ENCODE measurements at places on chromosomes 7 and 10.
A peak's percentile ranks its signal among the peaks of the same experiment; 100 is the strongest.

DNA sequence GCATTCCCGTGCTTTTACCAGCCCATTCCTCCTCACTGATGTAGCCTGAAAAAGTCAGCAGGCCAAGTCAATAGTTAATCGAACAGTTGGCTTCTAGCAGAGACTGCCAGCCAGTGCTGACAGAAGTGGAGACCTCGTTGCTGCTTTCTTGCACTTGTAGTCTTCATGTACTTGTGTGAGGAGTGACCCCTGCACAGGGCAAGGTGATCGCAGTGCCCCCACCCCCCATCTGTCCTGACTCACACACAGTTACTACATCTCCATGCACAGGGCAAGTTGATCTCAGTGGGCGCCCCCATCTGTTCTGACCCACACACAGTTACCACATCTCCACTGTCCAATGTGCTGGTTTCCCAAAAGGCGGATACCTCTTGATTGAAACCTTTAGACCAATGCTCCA, 34.2 kb downstream of the C10orf71 start:
- DNase-seq = no peak

DNA sequence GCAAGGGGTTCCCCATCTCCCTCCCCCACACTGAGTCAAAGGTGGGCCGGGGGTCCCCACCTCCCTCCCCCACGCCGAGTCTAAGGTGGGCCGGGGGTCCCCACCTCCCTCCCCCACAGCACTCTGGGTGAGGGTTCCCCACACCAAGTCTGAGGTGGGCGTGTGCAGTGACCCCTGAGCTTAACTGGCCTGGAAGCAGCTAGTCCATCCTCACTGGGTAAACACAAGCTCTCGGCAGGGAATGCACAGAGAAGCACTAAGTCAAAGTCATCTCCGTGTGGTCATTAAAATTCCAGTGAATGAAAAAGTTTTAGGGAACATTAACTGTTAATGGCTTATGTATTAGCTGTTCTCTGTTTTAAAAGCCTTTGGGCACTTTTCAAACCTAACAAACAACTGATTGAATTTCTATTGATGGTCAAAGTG, 43.7 kb upstream of the PRKAR1B start:
- no peak for DNase-seq

- DNase-seq = no peak
Measured at GRCh38 chr7:143490717-143491306, 13.1 kb downstream of the TAS2R41 start.

- DNase-seq = no peak
Measured at GRCh38 chr7:97008275-97008917, 3.0 kb downstream of the DLX6 start.

DNA sequence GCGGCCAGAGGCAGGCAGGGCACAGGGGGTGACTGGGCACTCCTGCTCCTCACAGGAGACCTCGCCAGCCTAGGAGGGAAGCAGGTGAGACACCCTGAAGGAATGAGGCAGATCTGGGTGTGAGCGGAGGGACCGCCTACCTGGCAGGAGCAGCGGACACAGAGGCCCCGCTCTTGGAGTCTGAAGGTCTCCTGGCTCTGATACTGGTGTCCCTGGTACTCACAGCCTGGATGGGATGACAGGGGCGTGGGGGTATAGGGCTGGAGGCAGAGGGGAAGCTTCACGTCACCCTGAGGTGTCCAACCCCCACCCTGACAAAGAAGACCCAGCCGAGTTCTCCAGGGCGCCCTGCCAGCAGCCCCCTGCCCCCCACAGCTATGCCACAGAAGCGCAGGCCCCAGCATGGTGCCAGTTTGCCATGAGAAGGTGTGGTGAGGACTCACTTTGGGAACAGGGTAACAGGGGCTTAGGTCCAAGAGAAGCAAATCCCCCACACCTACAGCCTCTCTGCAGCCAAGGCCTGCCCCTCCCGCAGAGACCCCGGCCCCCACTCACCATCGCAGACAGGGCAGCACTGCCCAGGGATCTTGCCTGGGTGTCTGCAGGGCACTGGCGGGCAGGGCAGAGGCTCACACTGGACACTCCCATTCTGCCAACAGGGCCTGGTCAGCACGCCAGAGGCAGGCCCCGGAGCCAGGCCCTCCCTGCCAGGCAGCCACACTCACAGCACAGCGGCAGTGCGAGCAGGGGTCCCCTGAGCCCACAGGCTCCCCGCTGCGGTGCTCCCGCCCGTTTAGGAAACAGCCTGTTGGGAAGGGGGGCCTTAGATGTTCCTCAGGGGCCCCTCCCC, 17.0 kb downstream of the KCP start:
- DNase-seq = no peak

DNA sequence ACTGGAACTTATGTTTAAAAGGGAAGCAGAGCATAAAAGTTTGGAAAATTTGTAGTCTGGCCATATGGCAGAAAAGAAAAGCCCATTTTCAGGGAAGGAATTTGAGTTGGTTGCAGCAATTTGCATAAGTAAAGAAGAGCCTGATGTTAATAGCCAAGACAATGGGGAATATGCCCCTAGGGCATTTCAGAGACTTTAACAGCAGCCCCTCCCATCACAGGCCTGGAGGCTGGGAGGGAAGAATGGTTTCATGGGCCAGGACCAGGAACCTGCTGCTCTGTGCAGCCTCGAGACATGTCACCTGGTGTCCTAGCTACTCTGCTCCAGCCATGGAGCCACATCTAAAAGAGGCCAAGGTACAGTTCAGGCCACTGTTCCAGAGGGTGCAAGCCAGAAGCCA, 35.3 kb downstream of the HTR7 start:
- no peak for DNase-seq

- peak; percentile 74 for DNase-seq
Measured at GRCh38 chr10:120460776-120461175, 3.7 kb downstream of the PLPP4 start.

DNA sequence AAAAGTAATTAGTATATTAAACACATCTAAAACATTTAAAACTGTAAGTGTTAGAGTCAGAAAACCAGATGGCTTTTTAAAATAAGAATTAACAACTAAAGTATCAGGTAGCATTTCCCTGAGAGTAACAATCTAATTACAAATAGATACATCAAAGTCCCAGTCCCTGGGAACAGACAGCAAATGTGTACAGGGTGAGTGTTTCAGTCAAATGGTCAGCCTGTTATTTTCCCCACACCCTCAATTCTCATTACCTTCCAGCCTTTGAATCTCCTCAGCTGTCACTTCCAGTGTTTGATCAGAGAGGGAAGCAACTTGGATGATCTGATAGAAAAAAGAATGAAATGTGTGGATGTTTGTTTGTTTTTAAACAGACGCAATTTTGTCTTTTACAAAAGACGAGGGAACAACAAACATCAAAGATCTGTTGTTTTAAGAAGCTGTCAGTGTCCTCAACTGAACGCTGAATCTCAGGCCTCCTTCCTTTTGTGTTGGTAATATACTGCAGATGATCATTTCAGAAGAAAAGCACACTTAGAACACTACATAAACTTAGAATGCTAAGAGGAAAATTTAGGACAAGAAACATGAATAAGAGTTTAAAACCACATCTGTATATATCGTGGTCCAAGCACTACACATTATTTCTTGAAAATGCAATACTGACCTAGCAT, 29.8 kb downstream of the CEP41 start:
- no peak for DNase-seq

DNA sequence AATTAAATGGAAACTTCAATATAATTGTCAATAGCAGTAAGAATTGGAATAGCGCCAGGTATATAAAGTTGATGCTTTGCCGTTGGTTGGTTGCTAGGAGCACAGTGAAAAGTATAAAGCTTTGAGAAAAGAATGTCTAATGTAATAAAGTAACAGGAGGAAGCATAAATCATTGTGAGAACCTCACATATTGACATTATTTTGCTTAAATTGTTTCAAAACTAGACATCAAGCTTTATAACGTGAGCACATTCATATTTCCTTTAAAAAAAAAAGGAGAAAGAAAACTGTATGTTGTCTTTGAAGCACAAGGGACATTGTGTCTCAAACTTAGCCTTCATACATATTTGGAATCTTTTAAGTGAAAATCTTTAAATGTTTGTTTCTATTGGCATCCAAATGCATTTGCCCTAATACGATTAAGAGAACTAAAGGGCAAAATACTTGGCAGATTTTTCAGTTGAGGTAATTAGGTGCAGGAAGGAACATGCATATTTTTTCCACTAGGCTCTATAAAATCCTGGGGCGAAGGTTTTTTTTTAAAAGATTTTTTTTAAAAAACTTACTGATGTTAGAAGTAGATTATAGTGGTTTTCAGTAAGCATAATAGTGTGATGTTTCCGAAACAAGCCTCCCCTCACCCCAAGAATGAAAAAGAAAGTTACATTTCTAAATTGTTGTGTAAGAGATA, 92.4 kb downstream of the ARID5B start:
- peak; percentile 52 for DNase-seq

DNA sequence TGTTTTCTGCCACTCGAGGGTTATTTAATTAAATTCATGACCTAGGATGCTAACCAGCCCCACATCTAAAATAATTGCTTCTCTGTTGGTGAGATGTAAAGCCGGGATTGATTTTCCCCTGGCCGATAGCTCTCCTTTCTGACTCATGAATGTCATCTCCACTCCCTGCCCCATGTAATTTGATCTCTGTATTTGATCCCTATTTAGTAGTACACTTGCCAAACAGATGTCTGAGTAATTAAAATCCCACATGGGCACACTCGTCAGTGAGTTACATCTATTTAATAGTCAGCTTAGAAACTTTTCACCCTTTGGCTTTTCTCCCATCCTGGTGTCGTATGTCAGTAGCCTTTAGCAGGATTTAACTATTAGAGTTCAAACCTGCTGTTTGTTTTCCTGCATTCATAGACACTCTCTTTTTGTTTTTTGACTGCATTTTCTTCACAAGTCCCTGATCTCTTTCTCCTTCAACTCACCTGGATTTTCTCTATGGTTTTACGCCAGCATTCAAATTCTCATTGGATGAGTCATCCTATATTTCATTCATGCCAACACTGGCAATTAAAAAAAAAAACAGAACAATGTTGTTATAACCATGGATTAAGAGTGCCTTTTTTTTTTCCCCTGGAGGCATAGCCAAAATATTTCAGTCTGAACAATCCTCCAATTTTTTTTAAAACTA, 82.7 kb downstream of the SPAG6 start:
- peak; percentile 95 for DNase-seq

DNA sequence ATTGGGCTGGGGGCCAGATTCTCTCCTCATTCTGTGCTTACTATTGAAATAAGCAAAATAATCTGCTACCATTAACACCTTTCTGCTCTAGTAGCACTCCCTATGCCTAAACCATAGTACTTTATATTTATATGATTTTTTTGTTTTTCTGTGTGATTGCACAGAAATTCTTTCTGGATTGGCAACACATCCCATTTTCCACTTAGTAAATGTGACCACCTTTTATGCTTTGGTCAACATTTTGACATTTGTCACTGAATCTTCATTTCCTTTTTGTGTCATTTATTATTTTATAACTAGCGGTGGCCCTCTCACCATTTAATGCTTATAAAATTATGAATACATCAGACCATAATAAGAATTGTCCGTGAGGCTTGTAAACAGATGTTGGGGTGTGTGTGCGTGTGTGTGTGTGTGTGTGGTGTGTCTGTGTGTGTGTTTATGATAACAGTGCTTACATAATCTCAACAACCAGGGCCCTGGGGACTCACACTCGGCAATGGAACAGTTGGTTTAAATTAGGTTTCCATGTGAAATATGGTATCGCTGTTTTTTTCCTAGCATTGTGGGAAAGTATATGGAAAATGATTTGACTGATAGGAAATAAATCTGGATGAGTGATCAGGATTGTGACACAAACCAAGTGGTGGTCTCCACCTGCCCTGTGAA, 138.9 kb downstream of the NOC3L start:
- DNase-seq = peak; percentile 36

GRCh38 chr7:48416327-48416908, 245.2 kb downstream of the ABCA13 start:
- DNase-seq = no peak

- DNase-seq = no peak
Measured at GRCh38 chr7:136685501-136686173, 182.8 kb upstream of the CHRM2 start.

GRCh38 chr10:119006451-119007210, 22.9 kb upstream of the NANOS1 start:
- peak; percentile 96 for DNase-seq

GRCh38 chr10:6667679-6668270, 87.7 kb upstream of the PRKCQ start:
- DNase-seq = peak; percentile 14

Data from fibroblast of skin of right quadriceps (primary cell).